ENCODE measurements at places on chromosomes 2 and 18. TPM values are rescaled to one million over a fixed set of nuclear protein-coding genes. Genes with fewer than 3 reads are reported as not detected.

IL1A gene
- 3.8 TPM for polyA plus RNA-seq

C2orf78 gene
- 0.53 TPM for polyA plus RNA-seq

UCN gene
- polyA plus RNA-seq = 2.7 TPM

- DNase-seq = no peak
Measured at GRCh38 chr2:223048519-223048918, 3.5 kb upstream of the KCNE4 start.

DNA sequence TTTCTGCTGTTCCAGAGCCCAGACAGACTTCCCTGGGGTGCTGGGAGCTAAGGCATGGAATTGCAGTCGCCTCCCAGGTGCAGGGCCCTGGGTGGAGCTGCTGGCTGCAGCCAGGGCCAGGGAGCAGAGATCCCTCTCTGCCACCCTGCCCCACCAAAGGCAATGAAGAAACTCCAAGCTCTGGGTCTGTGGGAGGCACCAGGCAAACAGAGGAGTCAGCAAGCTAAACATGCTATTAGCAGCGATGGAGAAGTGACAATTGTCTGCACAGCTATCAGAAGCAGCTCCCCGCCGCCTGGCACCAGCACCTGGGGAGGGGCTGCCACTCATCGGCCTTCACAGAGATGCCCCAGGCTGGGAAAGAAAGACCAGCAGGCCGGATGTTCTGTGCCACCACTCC is 28.0 kb upstream of the COX5B start:
- no peak for DNase-seq

- DNase-seq = no peak
Measured at GRCh38 chr2:241339839-241340630, 16.1 kb upstream of the FARP2 start.

Data from GM12878 (cell line).